Large intestine (tissue), 12 donors: ENCODE measurements at places on chromosomes 16 and 17. TPM values are rescaled to one million over a fixed set of nuclear protein-coding genes. Genes with fewer than 3 reads are reported as not detected.

KPNB1 gene
- 164 TPM for polyA plus RNA-seq

KRT31 gene
- not detected for polyA plus RNA-seq

ARHGDIA gene
- 203 TPM for polyA plus RNA-seq

PDF gene
- polyA plus RNA-seq = 11.9 TPM

HCRT gene
- polyA plus RNA-seq = 0.13 TPM

ANKRD40CL gene
- 28.4 TPM for polyA plus RNA-seq

AURKB gene
- 22.6 TPM for polyA plus RNA-seq

ABI3 gene
- polyA plus RNA-seq = 9.3 TPM

DNAAF8 gene
- polyA plus RNA-seq = 0.78 TPM

TNRC6A gene
- 49.2 TPM for polyA plus RNA-seq

TEX14 gene
- 0.33 TPM for polyA plus RNA-seq

ARHGAP44 gene
- 3.2 TPM for polyA plus RNA-seq

PRSS27 gene
- polyA plus RNA-seq = 1.3 TPM

SCRN2 gene
- polyA plus RNA-seq = 109 TPM

XAF1 gene
- 70.4 TPM for polyA plus RNA-seq

ABCC3 gene
- 53.7 TPM for polyA plus RNA-seq

HP gene
- 0.73 TPM for polyA plus RNA-seq

HID1 gene
- 42.3 TPM for polyA plus RNA-seq

IGF2BP1 gene
- 30.7 TPM for polyA plus RNA-seq

ACSM5 gene
- polyA plus RNA-seq = 0.48 TPM

GRIN2A gene
- 0.10 TPM for polyA plus RNA-seq

NGFR gene
- 20.4 TPM for polyA plus RNA-seq

TEKT5 gene
- polyA plus RNA-seq = 0.09 TPM

HOXB2 gene
- 18.6 TPM for polyA plus RNA-seq

SLFN12L gene
- polyA plus RNA-seq = 1.4 TPM

CRISPLD2 gene
- polyA plus RNA-seq = 8.8 TPM

CD300A gene
- polyA plus RNA-seq = 6.7 TPM

SLC16A3 gene
- 19.5 TPM for polyA plus RNA-seq

GLIS2 gene
- polyA plus RNA-seq = 11.5 TPM

HOXB3 gene
- 30.8 TPM for polyA plus RNA-seq

METTL23 gene
- polyA plus RNA-seq = 38.8 TPM

PRAC1 gene
- not detected for polyA plus RNA-seq

HS3ST4 gene
- 0.39 TPM for polyA plus RNA-seq
